Motor neuron (in vitro differentiated cells): ENCODE measurements at places on chromosomes 4 and X.

DNA sequence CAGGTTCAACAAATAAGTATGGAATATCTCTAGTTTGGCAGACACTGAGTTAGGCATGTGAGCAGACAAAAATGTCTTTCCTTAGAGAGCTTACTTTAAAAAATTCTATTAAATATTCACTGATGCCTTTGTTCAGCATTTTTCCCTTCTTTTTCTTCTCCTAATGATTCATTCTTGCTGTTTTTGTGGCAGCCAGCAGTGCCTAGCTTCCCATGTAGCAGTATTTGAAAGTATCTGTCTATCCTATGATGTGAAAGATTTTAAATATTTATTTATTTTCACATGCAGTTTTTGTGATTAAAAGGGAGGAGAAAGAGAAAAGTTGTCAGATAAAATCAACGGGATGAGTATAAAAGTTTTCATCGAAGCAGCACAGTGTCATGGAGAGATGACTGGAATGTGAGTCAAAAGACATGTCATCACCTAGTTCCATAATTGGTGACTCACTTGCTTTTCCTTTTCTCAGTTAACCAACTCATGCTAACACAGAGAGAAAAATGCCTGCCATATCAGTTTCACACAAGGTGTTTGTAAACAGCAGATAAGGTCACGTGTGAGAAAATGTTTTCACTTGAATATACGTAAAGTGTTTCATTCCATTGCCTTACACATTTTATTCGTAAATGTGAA is 69.8 kb downstream of the BMPR1B start:
- peak; percentile 67 for ATAC-seq

DNA sequence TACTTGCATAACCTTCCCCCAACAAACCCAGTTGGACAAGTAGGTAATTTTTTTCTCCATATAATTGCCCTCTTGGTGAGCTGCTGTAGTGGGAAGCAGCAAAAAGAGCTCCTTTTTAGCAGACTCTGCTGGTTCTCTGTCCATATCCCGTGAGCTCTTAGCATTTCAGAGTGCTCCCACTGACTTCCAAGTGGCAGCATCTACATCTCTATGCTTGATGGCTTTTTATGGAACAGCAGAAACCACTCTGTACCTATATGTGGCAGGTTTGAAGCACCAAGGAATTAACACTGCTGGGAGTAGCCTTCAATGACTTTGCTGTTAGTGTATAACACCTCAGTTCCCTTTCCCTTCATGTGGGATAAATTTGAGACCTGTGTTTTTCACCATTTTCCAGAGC is 168.4 kb upstream of the NHS start:
- no peak for ATAC-seq

GRCh38 chrX:136477026-136477425 is 10.7 kb upstream of the BRS3 start:
- ATAC-seq, result no peak

GRCh38 chr4:3860061-3860912 is 94.1 kb downstream of the ADRA2C start:
- no peak for ATAC-seq

- ATAC-seq, result no peak
Measured at GRCh38 chrX:122219226-122219625, 964.9 kb upstream of the GRIA3 start.

GRCh38 chr4:31160146-31160545 is 440.0 kb downstream of the PCDH7 start:
- peak; percentile 48 for ATAC-seq

GRCh38 chr4:5885733-5886132 is 7.2 kb downstream of the CRMP1 start:
- no peak for ATAC-seq

DNA sequence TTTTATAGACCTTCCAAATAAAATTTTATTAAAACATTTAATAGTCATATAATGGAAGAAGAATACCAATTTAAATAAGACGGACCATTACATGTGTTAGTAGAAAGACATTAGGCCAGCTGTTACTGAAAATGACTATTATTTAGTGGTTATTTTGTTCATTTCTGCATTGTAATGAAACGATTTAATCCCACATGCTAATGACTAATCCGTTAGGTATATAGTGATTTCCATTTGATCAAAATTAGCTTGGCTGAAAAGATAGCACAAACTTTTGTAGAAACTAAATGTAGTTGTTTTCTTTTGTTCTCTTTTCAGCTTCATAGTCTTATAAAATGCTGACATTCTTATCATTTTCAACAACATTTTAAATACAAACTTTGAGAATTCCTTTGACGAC is 556.1 kb upstream of the TENM3 start:
- ATAC-seq, result no peak

- no peak for ATAC-seq
Measured at GRCh38 chrX:48683411-48683982, at the start of gene WAS. TSS of gene WAS (plus strand) at chrX:48683799. CDS start at chrX:48683854, 55 bp downstream.

GRCh38 chrX:130395341-130395740 is 6.4 kb upstream of the RBMX2 start:
- no peak for ATAC-seq

- peak; percentile 33 for ATAC-seq
Measured at GRCh38 chr4:148445071-148445859, 3.1 kb upstream of the NR3C2 start.

- no peak for ATAC-seq
Measured at GRCh38 chr4:11730545-11730944, 301.9 kb upstream of the HS3ST1 start.

GRCh38 chr4:43932448-43932847 is 516.2 kb downstream of the KCTD8 start:
- no peak for ATAC-seq

- ATAC-seq, result no peak
Measured at GRCh38 chr4:174494726-174495125, 27.6 kb downstream of the HPGD start.

DNA sequence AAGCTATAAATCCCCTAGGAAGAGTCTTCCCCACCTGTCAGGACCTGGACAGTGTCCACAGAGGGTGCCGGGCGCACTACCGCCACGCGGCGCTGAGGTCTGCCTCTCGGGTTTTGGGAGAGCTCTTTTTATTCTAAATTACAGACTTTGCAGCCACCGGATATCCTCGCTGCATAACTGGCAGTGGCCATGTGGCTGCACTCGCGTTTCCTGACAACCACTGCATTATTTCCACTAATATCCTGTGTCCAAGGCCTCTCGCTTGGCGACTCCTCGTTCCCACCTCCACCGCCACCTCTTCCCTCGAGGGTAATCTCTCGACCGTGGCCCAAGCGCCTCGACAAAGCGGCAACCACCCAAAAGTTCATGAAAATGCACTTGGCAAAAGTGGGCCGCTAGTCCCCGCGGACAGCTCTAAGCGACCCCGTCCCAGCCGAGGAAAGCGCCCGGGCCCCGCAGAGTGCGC is 512 bp upstream of the TMEM131L start:
- ATAC-seq, result peak; percentile 53

DNA sequence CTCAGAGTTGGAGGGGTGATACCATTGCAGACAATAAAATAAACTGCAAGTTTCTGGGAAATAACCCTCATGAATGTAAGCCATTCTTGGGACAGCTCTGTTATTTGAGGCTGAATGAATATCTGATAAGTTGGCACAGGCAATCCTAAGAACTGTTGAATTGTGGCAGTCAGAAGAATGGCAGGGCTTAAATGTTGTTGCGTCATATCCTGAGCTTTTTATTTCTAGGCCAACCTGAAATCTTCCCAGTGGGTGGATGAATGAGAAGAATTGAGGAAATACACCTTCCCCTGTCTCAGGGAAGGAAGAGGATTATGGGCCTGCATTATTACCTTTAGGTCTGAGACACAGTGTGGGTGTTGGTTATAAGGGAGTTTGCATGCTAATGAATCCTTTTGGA is 64.4 kb upstream of the C4orf54 start:
- ATAC-seq, result no peak

- no peak for ATAC-seq
Measured at GRCh38 chrX:139930916-139931645, 1.8 kb downstream of the ATP11C start.

DNA sequence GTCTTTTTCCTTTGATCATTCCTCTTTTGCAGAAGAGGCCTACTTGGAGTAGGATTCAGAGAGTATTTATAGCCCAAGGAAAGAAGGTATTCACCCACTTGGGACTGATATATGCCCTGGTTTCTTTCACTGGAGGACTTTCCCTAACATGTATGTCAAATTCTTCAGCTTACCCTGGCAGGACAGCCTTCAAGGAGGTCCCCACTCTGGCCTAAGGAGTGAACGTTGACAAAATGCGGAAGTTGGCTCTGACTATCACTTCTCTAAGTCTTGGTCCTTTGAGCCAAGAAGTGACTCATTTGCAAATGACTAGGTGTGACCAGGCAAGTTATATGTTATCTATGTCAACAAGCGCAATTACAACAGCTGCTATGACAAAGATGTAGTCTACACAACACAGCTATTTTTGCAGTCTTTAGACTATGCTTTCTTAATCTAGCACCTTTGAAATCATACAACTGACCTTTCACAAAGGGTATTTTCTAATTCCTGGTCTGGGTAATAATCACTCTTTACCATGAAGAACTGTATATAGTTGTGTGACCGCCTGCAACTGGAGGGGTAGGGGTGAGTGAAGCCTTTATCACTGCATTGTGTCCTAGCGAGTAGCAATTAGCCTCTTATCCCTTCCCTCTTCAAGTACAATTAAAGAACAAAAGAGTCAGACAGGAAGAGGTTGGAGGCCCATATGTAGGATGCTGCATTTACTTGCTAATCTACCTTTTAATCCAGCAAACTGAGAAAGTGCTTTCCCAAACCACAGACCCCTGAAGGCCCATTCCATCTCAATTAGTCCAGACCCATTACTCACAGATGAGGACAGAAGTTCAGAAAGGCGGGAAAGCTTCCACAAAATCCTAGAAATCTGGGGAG is 50.1 kb downstream of the RASGEF1B start:
- peak; percentile 91 for ATAC-seq

GRCh38 chrX:23855569-23855968 is 52.2 kb downstream of the APOO start:
- no peak for ATAC-seq

- no peak for ATAC-seq
Measured at GRCh38 chrX:68697465-68698125, 50.1 kb downstream of the STARD8 start.

DNA sequence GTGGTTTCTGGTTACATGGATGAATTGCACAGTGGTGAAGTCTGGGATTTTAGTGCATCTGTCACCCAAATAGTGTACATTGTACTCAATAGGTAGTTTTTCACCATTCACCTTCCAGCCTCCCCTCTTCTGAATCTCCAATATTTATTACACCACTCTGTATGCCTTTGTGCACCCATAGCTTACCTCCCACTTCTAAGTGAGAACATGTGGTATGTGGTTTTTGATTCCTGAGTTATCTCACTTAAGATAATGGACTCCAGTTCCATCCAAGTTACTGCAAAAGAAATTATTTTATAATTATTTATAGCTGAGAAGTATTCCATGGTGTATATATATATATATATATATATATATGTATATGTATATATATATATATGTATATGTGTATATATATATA is 155.8 kb downstream of the HHIP start:
- ATAC-seq, result no peak

DNA sequence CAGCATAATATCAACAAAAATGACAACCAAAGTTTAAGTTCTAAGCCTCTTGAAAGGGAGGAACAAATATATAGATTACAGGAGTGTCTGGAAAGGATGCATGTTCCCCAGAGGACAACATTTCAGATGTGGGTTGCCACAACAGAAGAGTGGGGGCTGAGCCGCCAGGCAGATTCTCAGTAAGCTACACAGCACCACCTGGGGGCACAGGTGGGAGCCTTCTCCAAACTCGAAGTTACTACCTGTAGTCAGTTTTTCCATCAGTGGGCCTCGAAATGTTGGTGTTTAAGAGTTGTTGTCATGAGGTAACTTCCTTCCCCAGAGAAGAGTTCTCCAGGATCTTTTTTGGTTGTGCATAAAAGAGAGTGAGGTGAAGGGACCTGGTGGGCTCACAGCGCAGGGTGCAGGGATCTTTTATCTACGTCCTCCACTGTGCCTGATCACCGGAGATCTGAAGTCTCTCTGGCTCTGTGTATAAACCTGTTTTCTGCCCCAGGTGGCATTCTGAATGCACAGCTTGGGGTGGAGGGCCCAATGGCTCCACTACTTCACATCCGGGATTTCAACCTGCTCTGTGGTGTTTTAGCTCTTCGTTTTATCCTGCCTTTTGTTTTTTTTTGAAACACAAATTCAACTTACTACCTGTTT is 58.4 kb upstream of the STS start:
- ATAC-seq, result peak; percentile 32

DNA sequence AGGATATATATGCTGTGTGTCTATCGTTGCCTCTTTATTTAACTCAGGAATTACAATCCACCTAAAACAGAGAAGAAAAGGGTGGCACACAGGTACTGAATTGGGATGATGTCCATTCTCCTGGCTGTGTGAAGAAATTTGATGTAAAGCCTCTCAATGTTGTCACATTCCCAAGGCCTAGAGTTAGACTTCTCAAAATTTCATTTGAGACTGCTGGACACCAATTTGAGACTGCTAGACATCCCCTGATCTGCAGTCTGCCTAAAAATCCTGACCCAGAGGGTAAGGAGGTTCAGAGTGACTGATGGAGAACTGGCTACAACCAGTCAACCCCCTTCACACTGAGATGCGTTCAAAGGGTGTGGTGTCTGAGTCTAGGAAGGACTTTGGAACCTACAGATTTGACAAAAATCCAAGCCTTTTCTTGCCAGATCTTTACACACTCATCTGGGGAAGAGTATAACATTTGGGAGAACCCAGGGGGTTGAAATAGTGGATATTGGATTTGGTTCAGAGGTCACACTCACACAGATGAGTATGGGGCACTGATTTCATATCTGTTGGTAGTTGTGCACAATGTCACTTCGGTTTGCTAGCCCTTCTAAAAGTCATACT is 4.9 kb upstream of the PRDM8 start:
- ATAC-seq, result no peak

DNA sequence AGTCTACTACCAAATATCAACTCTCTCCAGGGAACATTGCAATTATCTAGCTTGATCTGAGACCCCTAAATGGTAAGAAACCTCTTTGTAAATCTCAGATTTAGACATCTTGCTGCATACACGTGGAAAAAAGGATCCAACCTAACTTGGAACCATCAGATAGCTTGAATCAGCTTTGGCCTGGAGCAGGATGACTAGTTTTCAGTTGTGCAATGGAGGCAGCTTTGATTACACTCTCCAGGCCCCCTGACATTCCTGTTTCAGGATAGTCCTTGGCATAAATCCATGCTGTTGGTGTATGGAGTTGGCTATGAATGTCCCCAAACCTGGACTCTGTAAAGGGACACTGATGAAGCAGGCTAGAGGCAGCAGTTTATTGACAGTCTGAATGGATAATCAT is 1061.9 kb upstream of the TENM3 start:
- ATAC-seq, result no peak

DNA sequence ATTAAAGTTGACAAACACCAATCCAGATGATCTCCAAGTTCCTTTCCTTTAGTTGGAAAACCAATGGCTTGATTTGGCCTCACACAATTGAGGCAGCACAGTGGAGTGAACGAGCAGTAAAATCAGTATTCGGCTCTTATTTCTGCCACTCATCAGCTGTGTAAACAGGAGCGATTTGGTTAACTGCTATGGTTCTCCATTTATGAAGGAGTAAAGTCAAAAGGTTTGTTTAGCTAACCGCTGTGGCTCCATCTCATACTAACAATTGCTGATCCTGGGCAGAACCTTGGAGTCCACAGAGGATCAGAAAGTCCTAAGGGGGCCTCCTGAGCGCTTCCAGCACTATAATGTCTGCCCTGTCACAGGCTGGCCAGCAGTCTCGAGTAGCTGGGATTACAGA is 54.5 kb upstream of the EXOC1L start:
- ATAC-seq, result no peak
